ENCODE measurements at places on chromosomes 4 and X.

DNA sequence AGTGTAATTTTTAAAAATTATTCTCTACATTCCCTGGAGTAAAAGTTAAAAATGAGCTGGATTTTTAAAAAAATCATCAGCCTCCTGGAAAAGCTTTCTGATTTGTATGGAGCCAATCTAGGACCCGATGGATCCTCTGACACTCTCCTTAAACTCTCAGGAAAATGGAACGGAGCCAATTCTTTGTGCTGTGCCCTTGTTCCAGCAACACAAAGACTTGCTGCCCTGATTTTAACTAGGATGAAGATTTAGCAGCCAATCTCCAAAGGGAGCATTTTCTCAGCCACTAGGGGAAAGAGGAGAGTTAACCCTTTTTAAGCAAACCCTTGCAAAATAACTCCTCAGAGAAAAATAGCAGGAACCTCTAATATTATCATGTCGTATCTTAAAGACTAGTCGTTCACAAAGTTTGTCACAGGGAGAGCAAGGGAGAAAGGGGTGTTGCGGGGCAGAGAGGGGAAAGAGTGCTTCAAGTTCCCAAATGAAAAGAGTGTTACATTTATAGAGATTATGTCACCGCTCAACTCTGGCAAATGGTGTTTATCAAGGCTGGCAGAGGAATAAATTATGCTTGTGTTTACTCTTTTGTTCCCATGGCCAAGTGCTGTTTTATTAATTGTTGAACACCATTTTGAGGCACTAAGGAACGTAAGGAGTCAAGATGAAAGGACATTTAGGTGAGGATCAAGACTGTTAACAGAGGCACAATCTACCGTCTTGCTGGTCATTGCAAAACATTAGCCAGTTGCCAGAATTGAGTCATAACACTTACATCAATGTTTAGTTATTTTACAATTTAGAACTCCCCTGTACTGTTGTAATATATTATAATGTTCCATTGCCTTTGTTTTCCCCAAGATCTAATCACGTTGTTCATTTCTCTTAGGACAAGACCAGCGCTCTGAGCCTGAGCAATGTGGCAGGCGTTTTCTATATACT lies 250.7 kb downstream of the THOC2 start:
- DNase-seq, result no peak

- DNase-seq, result no peak
These were observed 195.4 kb upstream of the ADGRL3 start for GRCh38 chr4:61004651-61005170.

DNA sequence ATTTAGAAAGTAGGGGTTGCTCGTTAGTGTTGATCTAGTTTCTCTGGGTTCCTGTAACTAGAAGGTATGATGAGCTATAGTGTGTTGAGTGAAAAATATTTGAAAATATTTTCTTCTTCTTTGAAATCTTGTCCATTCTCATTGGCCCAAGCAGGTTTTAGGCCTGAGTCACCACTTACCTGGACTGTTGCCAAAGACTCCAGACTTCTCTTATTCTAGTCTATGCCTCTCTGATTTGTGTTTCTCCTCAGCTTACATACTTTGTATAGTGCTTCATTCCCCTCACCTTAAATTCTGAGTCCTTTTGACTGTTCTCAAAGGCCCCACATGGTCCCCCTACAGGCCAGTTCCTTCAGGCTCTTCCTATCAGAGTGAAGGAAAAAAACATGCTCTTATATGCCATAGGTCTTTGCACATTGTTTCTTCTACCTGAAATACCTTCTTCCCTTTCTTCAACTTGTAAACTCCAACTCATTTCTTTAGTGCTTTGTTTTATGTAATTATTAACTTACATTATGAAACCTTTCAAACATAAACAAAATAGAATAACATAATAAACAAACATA lies 258.2 kb downstream of the PPP1R2C start:
- DNase-seq, result no peak

DNA sequence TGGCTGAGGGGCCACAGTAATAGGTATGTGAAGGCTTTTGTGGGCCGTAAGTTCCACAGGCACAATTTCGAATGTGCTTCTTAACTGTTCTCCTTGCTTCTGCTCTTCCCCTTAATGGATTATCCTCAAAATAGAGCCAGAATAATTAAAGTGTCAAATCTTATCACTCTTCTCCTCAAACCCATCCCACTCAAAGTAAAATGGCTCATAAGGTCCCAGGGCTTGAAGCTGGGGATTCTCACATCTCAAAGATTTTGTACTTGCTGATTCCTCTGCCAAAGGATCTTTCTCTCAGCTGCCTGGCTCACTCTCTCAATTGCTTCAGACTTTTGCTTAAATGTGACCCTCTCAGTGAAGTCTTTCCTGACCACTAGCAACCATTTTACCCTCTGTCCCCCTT lies 16.6 kb downstream of the ADAMTS3 start:
- DNase-seq, result no peak

- no peak for DNase-seq
These were observed 149.0 kb upstream of the SPOCK3 start for GRCh38 chr4:167383291-167383690.

DNA sequence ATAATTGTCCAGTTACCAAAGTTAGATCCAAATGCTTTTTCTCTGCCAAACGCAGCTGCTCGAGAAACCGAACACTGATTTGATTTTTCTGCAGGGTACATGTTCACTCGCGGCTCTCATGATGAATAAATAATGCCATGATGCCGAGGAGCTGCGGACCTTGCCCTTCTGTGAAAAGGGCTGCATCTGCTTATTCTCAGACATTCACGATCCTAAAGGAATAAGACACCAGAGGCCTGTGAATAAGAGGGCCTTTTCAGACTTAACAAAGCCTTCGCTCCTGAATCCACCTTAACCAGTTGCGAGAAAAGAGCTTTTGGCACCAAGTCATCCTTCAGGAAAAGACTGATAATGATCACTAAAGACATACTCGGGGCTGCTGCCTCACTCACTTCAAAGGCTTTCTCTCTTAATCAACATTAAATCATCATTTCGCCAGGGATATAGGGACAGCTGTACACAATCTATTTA lies 147.5 kb downstream of the FBXO8 start:
- no peak for DNase-seq

DNA sequence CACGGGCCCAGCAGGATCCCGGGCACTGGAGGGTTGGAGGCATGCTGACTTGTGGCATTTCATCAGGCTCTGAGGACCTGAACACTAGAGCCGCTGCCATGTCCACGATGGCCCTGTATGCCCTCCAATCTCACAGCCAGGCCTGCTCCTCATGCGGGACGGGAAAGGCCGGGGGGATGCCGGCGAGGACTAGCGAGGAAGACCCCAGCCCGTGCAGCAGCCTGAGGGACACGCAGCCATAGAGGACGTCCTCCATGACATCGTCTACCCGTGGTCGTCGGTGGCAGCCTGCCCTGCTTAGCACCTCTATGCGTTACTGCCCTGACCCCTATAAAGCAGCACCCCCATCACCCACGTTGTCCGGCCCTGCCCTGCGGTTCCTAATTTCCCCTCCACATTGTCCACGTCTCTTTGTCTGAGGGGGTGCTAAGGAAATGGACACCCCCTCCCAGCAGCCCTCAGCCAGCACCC lies 32.6 kb downstream of the HMX1 start:
- no peak for DNase-seq

- no peak for DNase-seq
These were observed 559.3 kb upstream of the ZFP42 start for GRCh38 chr4:187436251-187436650.

- no peak for DNase-seq
These were observed 5.0 kb downstream of the ARHGAP4 start for GRCh38 chrX:153921070-153921469.

DNA sequence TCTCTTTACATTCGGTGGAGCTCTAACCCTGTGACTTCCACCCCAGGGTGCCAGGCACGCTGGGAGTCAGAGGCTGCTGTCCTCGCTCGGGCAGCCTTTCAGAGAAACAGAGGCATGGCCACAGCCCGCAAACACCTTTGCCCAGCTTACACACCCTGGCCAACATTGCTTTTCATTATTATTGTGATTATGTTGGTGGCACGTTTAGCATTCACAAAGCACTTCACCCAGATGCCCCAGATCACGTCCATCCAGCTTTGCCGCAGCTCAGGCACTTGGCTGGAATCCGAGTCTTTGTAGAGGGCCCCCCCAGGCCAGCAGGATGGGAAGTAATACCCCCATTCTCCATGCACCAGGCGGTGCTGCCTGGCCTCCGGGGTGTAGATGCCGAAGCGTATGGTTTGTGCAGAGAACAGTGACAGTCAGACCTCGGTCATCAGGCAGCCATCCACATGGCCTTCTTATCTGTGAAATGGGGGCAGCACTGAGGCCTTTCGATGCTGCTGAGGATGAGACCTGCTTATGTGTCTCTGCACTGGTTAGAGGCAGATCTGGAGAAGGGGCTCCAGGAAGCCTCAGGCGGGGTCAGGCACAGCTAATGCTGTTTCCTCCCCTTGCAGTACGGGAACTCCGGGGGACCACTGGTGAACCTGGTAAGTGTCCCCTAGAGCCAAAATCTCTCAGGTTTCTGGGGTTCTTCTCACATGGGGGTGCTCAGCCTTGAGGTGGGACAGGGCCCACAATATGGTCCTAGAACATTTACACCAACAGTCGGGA lies 22.3 kb downstream of the HTRA3 start:
- no peak for DNase-seq

GRCh38 chr4:137644201-137644600 lies 111.9 kb upstream of the PCDH18 start:
- no peak for DNase-seq

GRCh38 chr4:83830138-83830888 lies 294.4 kb downstream of the GPAT3 start:
- DNase-seq, result no peak

DNA sequence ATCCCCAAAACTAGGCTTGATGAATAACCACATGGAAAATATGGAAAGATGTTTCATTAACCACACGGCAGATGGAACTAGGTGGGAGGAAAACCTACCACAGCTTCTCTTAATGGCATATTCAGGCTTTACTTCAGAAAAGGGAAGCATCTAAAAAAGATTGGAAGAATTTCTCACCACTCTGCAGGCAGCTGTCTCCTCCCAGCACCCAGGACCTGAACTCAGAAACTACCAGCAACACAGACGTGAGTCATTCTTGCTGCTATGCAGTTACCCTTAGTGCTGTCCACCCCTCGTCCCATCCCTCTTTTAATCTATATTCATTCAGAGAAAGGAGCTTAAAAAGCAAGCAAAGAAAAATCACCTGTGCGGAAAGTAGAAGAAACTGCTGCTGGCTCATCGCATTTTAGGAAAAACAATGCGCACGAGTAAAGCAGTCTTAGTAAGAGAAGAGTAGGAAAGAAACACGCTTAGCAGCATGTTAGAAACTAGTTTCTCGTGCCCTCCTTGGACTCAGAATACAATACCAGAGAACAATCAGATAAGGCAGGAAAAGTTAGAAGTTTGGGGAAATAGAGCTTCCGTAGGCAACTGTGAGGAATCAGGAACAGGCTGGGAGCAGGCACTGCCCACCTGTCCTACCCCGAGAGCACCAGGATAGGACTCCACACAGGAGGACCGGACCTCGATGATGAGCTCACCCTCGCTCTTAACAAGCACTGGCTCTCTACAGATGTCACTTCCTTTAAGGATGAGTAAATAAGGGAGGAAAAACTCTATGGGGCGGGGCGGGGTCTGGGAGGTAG lies 48.1 kb upstream of the ENPP6 start:
- DNase-seq, result no peak

GRCh38 chrX:33989936-33990335 lies 142.2 kb downstream of the FAM47A start:
- no peak for DNase-seq

DNA sequence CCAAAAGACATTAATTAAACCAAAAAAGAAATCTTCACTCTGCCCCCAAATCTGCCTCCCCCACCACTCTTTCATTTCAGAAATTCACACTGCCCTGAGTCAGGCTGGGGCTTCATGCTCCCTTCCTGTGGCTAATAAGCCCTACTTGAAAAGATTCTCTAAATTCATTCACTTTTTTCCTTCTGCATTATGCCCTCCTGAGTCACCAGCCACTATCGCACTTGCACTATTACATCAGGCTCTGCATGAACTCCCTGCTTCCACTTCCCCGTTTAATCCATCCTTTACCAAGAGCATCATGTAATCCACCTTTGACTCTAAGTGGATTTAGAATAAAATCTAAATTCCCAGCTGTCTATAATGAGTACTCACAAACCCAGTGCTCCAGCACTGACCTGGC lies 295.4 kb upstream of the KLF3 start:
- no peak for DNase-seq

DNA sequence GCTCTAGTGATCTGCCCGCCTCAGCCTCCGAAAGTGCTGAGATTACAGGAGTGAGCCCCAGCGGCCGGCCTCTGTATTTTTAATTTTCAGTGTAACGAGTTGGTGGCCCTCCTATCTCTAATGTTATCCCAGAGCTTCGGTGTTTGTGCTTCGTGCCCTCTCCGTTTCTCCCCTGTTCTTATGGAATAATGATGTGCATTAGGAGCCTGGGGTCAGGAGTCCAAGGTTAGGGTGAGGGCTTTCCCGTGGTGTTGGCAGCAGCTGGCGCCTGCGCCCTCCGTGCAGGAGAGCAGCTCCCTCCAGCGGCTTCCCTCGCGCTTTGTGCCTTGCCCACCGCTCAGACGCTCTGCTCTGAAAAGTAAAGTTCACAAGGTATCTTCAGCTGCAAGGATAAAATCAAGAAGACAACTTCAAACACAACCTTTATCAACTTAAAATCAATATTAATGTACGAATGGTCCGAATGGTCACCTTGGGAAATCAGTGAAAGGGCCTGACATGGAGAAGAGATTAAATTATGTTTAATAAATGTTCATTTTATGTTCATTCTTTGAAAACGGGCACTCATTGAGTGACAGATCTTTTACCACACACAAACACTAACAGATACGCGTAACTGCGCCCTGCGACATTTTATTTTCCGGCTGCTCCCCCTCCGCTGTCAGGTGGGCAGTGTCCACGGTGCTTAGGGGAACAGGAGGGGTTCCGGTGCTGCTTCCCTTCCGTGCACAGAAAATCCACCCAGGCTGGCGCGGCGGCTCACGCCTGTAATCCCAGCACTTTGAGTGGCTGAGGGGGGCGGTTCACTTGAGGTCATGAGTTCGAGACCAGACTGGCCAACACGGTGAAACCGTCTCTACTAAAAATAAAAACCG lies 62.4 kb downstream of the TRAPPC11 start:
- DNase-seq, result no peak

- DNase-seq, result no peak
These were observed 414.1 kb downstream of the ADGRL3 start for GRCh38 chr4:61614231-61614630.

DNA sequence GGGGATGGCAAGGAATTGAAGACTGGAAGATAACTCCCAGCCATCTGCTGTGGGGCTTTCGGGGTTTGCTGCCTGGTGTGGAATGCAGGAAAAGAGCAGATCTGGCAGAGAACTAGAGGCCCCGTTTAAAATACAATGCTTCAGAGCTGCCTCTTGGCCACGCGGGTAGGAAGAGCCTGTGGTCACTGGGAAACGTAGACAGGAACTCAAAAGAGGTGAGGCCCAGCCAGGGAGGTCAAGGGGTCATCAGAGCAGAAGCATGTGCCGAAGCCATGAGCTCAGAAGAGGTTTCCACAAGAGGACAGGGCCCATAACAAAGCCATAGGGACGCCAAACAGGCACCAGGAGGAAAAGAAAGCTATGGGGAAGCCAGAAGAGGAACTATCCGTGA lies 14.5 kb upstream of the STS start:
- DNase-seq, result no peak

All from cortex of kidney (tissue), 1 donor.